ENCODE measurements at places on chromosomes 12 and 14.

GRCh38 chr12:83784298-83784890 lies 1097.7 kb downstream of the TMTC2 start:
- DNase-seq = no peak

GRCh38 chr12:57552835-57553313 lies 3.0 kb downstream of the KIF5A start:
- DNase-seq = no peak

- no peak for DNase-seq
These were observed 29.7 kb upstream of the NPFF start for GRCh38 chr12:53536962-53537361.

DNA sequence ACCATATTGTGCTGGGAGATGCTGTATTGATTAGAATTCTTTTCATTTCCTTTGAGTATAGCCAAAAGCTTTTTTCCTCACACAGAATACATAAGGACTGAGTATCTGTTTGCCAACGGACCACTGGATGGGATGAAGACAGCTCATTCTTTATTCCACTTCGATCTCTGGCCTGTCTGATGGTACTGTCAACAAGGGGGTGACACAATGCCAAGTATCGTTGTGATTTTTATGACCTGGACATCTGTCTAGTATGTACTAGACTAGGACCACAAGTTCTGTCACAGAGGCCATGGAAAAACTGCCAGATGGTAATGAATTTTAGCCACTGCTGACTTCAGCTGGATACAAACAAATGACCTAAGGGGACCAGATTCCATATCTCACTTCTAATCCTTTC lies 502.7 kb downstream of the SOX5 start:
- no peak for DNase-seq

DNA sequence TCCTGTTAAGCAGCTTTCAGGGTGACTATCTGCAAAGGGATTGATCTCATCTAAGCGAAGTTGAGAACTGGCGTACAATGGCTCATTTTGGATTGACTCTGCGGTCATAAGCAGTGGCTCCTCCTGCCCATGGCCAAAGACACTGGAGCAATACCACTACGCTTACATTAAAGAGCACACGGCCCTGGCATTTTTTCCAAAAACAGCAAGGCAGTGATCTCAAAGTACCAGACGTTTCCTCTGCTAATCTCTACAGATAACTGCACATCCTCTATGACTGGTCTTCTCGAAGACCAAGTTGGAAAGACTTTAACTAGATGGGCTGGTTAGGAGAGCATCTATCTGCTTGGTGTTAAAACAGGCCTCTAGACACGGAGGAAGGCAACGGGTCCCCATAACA lies 2.7 kb downstream of the PITPNM2 start:
- DNase-seq = no peak

GRCh38 chr12:82474798-82475184 lies 116.5 kb downstream of the METTL25 start:
- no peak for DNase-seq

GRCh38 chr12:94178882-94179281 lies 30.5 kb downstream of the PLXNC1 start:
- DNase-seq = no peak

GRCh38 chr12:2737656-2738241 lies 57.0 kb upstream of the FKBP4 start:
- DNase-seq = no peak

DNA sequence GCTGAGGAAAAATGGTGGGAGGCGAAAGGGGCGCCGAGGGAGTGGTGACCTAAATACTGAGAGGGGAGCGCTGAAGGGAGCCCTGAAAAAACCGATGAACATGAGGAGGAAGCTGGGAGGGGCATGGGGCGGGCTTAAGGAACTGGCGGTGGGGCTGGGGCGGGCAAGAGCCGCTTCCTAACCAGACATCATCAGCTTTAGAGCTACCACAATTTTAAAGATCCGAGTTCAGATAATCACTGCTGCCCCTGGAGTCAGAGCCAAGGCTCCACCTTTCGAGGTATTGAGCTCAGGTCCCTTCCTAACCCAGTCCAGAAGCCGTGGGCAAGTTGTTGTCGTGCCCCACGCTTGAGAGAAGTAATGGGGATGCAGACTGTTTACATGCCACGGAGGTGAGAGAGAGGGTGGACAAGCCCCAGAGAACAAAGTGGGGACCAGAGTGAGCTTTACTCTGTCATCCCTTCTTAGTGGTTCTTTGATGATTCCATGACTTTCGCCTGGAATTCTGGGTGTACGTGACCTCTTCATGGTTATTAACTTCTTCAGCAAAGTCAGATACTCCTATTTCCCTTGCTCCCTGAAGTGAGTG lies 393 bp downstream of the ORMDL2 start:
- DNase-seq = no peak

- no peak for DNase-seq
These were observed 35.7 kb upstream of the ACTN1 start for GRCh38 chr14:69014829-69015259.

GRCh38 chr12:47776471-47777143 lies 3.6 kb downstream of the SLC48A1 start:
- no peak for DNase-seq

GRCh38 chr12:109680264-109681005 lies 33.2 kb upstream of the FAM222A start:
- DNase-seq = no peak

DNA sequence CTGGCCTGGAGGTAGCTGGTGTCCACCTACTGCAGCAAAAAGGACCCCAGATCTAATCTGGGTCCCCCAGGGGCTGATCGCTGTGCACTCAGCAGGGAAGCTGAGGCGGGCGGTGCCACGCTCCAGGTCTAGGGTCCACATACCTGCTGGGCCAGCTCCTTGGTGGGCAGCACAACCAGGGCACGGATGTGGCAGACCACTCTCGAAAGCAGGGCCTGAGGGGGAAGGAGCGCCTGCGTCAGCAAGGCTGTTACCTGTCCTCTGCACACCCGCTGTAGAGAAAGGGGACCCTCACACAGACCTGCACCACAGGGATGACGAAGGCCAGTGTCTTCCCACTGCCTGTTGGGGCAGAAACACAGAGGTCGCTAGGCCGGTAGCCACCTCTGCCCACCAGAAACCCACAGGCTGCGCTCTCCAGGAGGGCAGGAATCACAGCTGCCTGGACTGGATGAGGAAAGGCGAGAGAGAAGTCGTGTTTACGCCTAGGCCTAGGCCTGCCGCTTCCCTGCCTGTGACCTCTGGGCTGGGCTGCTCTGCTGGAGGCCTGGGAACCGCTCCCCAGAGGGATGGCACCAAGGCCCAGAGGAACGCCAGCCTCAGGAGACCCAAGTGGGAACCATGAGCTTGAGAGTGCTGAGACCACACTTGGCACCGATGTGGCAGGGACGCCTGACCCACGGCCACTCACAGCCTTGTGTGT lies 2.0 kb downstream of the DDX51 start:
- no peak for DNase-seq

Measured in stimulated activated CD4-positive, alpha-beta T cell treated with anti-CD3 and anti-CD28 coated beads, TNF-alpha, amount 100 ng/mL, for 1 hour (primary cell).